A549 (cell line): ENCODE measurements at places on chromosomes 3 and 15. TPM values are rescaled to one million over a fixed set of nuclear protein-coding genes. Genes with fewer than 3 reads are reported as not detected.

DNA sequence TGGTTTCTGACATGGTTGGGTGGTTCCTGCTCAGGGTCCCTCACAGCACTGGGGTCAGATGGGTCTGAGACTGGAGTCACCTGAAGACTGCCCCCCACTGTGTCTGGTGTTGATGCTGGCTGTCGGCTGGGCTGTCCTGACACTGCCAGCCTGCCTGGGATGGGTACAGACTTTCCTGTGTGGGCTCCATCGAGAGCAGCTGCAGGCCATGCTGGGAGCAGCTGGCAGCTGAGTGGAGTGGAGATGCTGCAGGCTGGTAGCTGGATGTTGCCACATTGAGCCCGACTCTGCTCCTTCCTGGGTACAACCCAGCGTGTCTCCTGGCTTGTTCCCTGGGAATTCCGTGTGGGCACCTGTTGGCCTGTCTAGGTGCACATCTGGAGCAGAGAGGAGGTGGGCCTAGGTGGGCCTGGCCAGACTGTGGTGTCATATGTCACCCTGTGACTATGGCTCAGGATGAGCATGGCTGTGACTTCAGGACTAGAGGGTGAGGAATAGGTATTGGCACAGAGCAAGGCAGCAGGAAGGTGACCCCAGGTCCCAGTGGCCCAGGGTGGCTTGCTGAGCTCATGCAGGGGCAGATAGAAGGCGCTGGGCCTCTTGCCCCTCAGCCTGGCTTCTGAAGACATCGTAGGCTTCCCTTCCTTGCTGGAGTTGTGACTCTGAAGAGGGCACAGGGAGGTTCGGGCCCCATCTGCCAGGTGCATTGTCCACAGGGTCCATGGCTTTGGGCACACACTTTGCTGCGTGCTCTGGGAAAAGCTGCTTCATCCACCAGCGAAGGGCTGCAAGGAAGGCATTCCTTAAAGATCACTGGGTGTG lies 40.0 kb upstream of the PRR23E start:
- no peak for DNase-seq

DNA sequence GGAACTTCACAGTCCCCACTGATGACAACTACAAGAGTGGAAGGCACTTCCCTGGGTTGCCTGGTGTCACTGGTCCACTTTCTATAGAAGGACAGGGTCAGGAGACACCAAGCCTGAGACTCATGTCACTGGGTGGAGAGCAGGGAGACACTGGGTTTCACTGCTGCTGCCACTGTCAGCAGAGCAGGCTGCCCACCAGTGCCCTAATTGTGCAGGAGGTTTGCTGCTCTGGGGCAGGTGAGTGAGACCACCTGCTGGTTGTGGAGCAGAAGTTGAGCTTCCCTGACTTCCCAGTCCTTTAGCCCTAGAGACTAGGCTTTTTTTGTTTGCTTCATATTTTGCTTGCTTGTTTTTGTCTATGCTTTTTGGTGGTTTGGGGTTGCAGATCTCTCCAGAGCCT lies 528.4 kb upstream of the RGMA start:
- no peak for DNase-seq

DNA sequence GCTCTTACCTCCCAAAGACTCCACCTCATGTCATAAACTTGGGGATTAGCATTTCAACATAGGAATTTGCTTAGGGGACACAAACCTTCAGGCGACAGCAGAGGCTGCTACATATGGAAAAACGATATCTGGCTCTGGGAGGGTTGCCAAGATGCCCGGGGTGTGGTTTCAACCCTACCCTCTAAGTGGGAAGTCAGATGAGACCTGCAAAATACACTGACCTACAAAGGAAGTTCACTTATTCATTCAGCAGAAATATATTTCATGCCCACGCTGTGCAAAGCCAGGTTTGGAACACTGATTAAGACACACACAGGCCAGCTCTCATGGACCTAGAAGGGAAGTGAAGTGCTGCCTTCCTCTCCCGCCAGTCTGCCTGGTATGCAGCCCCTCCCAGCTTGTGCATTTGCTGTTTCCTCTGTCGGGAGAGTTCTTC lies 239.3 kb downstream of the FEZF2 start:
- no peak for DNase-seq

DNA sequence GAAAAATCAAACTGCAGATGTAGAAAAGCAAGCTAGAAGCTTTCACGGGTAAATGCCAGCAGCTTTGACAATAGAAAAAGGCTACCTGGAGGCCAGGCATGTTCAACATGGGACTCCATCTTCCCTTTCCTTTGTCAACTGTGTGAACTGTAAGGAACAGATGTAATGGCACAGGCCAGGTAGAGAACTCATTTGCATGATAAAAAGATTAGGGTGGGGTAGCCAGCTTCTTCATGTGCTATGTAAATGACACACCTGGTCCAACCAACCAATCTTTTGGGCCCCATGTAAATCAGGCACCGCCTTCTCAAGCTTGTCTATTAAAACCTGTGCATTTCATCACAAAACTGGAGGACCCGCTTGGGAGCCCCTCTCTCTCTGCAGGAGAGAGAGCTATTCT lies 686.5 kb upstream of the GOLIM4 start:
- no peak for DNase-seq

- DNase-seq = no peak
Measured at GRCh38 chr15:46442184-46442583, 807.4 kb downstream of the SQOR start.

- DNase-seq = no peak
Measured at GRCh38 chr3:137083332-137083731, 125.5 kb downstream of the IL20RB start.

DNA sequence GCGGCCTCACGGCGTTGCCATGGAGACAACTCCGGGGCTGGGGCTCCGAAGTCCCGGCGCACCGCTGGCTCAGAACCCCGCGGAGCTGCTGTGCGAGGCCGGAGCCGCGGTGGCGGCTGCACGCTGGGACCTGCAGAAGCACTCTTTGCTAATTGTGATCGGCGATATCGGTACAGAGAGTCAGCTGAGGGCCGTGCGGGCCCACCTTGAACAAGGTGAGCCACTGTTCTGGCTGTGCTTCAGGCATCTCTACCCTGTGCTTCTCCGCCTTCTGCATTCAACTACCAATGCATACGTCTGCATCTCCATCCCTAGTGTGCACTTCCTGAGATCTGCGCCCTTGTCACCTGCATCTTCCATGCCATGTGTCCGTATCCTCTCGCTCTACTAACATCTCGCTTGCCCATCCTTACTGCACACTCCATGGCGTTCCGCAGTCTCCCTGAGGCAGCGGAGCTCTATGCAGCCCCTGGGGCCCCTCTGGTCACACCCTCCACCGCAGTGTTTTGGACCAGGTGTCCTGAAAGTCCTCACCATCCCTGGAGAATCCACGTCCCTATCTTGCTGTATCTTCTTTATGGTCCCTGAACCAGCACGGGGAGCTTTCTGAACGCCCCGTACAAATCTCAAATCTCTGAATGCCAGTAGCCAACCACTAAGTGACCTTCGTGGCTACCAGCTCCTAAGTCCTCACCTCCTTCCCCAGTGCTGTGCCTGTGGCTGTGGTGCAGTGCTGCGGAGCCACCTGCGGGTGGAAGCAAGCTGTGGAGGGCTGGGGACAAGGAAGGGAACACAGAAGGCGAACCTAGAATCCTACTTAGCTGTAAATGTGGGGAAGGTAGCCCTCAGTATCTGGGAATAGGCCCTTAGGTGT lies 6.2 kb upstream of the MAP1A start:
- DNase-seq = peak; percentile 38

DNA sequence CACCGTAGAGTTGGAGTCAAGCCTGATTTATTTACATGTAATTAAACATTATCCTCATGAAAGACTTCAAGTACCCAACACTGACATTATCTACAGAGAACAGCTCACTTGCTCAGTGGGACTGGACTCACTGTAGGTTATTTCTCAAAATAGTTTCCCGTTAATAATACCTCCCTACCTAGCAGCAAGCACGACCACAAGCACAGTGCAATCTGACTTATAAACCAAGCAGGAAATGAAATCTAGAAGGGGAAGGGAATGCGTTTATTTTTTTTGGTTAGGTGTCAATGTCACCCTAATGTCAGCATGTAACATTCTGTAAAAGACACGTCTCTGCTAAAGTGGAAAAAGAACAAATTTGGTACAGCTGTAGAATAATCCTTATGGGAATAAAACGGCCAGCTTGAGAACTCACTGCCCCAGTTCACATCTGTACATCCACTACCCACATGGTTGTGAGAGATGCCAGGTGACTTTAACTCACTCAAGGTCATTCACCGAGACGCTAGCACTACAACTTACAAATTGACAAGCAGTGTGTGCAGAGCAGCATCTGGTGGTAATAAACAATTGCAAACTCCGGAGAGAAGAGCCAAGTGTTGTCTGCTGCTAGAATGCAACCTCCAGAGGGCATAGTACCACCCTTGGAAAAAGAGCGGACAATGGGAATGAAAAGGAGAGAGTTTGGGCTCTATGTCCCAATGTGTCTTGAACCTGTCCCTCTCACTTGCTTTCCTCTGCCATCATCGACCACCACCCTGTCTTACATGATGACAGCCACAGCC lies 242.5 kb downstream of the CADPS start:
- no peak for DNase-seq

DNA sequence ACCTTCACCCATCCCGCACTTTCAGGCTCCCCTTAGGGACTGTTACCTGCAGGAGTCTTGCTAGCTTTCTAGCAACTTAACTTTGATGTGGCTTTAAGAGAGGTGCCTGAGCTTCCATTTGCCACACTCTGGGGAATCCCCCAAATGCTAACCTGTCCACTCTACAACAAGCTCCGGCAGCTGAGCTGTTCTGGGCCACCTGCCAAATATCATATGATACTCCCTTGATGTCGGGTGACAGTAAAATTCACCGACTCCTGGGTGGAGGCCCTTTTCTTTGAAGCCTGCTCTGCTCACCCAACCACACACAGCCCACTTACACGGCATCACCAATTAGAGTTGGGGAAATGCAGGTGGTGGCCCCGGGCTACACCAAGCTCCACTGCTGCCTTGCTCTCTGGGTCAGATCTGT lies 38.0 kb upstream of the XCR1 start:
- no peak for DNase-seq

- no peak for DNase-seq
Measured at GRCh38 chr3:61520966-61521628, 40.3 kb upstream of the PTPRG start.

- no peak for DNase-seq
Measured at GRCh38 chr3:45026957-45027356, 854 bp downstream of the CLEC3B start.

- peak; percentile 75 for DNase-seq
Measured at GRCh38 chr15:56496635-56497034, 31.7 kb upstream of the MNS1 start.

DNA sequence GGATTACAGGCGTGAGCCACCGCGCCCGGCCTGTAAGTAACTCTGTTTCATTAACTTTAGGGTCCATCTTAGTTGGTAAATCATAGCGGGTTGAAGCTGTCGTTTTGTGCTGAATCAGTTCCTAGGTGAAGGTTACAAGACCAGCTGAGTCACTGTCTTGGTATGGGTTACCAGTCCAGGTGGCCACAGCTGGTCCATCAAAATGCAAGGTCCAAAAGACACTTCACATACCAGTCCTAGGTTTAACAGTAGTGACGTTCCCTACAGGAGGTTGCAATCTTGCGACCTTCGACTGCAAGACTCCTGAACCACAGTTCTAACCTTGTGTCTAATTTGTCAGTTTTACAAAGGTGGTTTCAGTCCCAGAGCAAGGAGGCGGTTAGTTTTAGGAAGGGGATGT lies 160.1 kb upstream of the ATP10A start:
- no peak for DNase-seq

DNA sequence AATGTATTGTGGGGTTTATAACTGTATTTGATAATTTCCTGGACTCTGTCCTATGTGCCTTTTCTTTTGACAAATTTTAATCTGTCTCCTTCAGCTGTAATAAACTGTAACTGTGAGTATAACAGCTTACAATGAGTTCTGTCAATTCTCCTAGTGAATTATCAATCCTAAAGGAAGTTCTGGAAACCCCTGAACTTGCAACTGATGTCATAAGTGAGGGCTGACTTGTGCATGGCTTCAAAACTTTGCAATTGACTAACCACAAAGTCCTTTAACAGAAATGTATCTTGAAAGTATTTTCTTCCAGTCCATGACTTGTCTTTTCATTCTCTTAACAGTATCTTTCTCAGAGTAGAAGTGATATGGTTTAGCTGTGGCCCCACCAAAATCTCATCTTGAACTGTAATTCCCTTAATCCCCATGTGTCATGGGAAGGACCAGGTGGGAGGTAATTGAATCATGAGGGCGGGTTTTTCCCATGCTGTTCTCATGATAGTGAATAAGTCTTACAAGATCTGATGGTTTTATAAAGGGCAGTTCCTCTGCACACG lies 108.3 kb downstream of the TFDP2 start:
- no peak for DNase-seq

DNA sequence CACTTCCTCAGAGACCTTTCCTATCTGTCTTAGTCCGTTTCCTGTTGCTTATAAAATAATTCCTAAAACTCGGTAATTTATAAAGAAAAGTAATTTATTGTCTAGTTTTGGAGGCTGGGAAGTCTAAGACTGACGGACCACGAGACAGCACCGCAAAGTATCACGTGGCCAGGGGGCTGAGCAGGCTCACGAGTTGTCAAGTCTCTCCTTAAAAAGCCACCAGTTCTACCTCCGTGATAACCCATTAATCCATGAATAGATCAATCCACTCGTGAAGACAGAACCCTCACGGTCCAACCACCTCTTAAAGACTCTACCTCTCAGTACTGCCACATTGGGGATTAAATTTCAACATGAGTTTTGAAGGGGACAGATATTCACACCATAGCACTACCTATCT lies 821 bp downstream of the LINS1 start:
- no peak for DNase-seq

DNA sequence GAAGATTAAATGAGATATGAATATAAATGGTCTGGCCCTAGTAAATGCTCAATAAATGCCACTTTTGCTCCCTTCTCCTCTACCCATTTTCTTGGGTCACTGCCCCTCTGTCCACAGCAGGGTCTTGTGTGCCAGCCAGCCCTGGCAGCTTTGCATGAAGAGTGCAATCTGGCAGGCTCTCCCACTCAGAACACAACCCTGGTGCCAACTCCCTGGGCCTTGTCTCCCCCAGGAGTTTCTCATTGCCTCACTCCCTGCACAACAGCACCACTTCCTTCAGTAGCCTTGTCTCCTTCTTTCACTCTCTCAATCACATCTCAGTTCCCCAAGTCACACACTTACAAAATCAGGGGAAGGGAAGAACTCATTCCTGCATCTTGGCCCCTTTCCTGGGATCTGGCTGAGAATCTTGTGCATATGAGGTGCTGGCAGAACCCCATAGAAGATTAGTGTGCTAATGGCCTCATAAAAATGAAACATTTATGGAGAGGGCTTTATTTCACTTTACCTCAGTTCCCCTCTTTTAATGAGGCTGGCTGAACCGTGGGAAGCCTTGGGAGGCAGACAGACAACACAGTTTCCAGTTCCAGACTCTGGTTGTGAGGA lies 445.9 kb upstream of the PROK2 start:
- no peak for DNase-seq

Gene TLR9
- polyA plus RNA-seq = not detected in 3 replicates

Gene DIPK2A
- polyA plus RNA-seq = 5.2 to 5.7 TPM (median 5.4 TPM) in 3 replicates
